ENCODE measurements at places on chromosomes 6 and 20. TPM values are rescaled to one million over a fixed set of nuclear protein-coding genes. Genes with fewer than 3 reads are reported as not detected.

Gene PNLDC1
- 0.24 TPM for total RNA-seq

Gene GPR63
- 0.14 TPM for total RNA-seq

- no peaks in the 10 kb centered on the region for H3K36me3 ChIP-seq
- peaks cover 18% of the 10 kb centered on the region for H3K4me1 ChIP-seq
- H3K4me3 ChIP-seq, result no peak overlapping the region
- H3K27me3 ChIP-seq, result no peaks in the 10 kb centered on the region
- no peak for DNase-seq
Observed at GRCh38 chr6:35015476-35015875, 125.7 kb downstream of the TCP11 start.

DNA sequence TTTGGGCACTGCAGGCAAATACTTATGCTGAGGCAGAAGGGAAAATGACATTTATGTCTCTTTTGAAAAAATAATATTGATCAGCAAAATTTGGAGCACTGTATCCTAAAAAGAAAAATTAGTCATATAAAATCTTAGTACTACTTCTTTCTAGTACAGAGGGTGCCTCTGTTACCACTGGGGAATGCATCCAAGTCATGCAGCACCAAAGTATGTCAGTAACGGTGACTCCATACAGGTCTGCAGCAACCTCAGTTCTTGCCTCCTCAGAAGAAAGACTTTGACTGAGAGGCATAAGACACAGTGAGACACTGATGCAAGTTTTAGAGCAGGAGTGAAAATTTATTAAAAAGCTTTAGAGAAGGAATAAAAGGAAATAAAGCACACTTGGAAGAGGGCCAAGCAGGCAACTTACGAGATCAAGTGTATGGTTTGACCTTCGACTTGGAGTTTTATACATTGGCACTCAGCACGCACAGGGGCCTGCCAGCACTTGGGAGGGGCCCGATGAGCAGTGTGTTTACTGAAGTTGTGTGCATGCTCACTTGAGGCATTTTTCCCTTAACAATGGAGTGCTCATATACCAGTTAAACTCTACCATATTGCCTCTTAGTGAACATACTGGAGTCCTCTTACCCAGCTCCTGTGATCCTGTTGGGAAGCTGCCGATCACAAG lies 1244.8 kb downstream of the EPHA7 start:
- no peak for DNase-seq
- no peak overlapping the region for H3K27ac ChIP-seq
- no peaks in the 10 kb centered on the region for H3K27me3 ChIP-seq
- peaks cover 4% of the 10 kb centered on the region for H3K36me3 ChIP-seq
- no peak overlapping the region for H3K4me3 ChIP-seq
- no peaks in the 10 kb centered on the region for H3K4me1 ChIP-seq

DNA sequence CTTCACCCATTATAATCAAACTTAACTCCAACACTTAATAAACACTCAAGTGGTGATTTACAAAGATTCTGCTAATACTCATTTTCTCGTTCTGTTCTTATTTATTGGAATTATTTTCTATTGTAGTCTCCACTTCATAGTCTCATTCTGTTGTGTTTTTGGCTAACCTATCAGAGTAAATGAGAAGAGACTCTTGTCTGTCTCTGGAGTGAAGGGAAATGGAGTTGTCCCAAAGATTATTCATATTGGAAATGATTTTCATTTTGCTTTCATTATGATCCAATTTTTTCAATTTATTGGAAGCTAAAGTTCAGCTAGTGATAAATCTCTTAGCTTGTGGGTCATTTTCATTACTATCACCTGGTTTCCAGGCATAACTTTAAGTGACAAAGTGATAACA lies 454.9 kb upstream of the JAG1 start:
- no peak overlapping the region for H3K27ac ChIP-seq
- no peak for DNase-seq
- H3K27me3 ChIP-seq, result no peaks in the 10 kb centered on the region
- no peaks in the 10 kb centered on the region for H3K4me1 ChIP-seq
- no peak overlapping the region for H3K4me3 ChIP-seq

DNA sequence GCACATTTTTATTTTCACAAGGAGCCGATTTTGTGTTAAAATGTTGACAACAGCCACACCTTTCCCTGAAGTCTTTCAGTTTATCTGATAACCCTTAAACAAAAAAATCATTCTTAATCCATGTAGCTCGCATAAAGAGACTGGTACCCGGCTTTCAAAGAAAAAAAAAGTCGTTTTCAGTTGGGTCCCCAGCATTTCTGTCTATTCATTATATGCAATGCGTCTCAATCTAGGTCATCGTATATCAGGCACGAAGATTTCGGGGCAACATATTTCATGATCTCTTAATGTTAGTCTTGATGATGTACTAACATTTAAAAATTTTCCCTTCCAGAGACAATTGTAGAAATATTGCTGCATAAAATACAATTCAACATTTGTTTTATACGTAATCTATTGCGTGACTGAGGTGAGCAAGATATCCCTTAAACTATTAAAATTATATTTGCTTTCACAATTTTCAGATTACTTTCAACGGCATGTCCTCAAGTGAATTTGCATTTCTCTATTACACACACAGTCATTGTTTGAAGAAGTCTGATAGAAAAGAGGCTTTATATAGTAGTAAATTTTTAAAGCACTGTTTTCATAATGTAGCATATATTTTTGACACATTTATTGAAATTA lies 2.9 kb upstream of the TUBB2B start:
- no peaks in the 10 kb centered on the region for H3K36me3 ChIP-seq
- H3K4me3 ChIP-seq, result peak overlapping the region; percentile 52
- H3K27me3 ChIP-seq, result peaks cover 61% of the 10 kb centered on the region

DNA sequence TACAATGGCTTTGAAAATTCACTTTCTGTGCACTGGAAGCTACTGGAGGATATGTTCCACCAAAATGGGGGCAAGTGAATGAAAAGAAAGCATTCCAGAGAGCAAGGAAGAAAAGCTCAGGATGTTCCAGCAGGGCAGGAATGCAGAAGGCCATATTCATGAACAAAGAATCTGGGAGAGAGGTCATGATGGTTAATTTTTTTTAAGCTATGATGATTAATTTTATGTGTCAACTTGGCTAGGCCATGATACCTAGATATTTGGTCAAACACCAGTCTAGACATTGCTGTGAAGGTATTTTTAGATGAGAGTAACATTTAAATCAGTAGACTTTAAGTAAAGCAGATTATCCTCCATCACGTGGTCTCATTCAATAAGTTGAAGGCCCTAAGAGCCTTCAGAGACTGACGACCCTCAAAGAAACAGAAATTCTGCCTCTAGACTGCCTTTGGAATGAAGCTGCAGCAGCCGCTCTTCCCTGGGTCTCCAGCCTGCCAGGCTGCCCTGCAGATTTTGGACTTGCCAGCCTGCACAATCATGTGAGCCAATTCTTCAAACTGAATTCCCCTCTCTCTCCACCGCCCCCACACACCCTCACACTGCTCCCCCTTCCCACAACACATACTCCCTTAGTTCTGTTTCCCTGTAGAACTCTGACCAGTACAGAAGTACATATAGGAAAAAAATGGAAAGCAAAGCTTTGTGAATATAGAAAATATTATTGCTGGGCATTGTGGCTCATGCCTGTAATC lies 20.1 kb upstream of the GCM1 start:
- no peaks in the 10 kb centered on the region for H3K4me1 ChIP-seq
- no peak for DNase-seq
- H3K27ac ChIP-seq, result no peak overlapping the region
- no peaks in the 10 kb centered on the region for H3K36me3 ChIP-seq
- H3K27me3 ChIP-seq, result no peaks in the 10 kb centered on the region

Gene LY86
- not detected for total RNA-seq

Gene KIAA0408
- 2.4 TPM for total RNA-seq

DNA sequence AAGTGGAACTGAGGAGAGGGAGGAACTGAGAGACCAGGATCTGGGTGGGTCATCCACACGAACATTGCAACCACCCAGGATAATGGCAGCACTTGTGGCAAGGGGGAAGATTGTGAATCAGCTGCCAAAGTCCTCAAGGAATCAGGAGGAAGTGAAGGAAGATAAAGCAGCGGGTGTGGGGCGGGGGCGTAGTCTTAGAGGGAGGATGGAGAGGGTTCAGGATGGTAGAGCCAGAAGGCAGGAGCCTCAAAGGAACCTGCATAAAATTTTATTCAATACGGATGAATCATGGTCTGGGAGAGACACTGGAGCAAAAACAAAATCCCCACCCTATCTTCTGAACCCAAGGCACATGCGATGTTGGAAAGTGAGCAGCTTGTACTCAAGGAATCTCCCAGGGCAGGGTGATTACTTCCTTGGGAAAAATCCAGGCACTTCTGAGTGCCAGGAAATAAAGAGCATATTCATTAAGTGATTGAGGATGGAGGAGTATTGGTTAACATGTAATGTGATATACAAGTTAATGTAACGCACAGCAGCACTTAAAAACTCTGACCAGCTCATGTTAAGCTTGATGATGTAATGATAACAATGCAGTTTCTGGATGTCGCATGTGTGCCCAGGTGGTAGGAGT lies 82.0 kb upstream of the B3GAT2 start:
- no peak for DNase-seq
- peaks cover 6% of the 10 kb centered on the region for H3K27me3 ChIP-seq
- H3K36me3 ChIP-seq, result no peaks in the 10 kb centered on the region
- no peak overlapping the region for H3K4me3 ChIP-seq
- no peaks in the 10 kb centered on the region for H3K4me1 ChIP-seq

- H3K27me3 ChIP-seq, result no peaks in the 10 kb centered on the region
- H3K27ac ChIP-seq, result no peak overlapping the region
- H3K36me3 ChIP-seq, result no peaks in the 10 kb centered on the region
- no peak overlapping the region for H3K4me3 ChIP-seq
Observed at GRCh38 chr6:75794954-75795739, 46.1 kb downstream of the MYO6 start.

- H3K36me3 ChIP-seq, result peaks cover 5% of the 10 kb centered on the region
- DNase-seq, result no peak
- peaks cover 8% of the 10 kb centered on the region for H3K4me1 ChIP-seq
- H3K27ac ChIP-seq, result peak overlapping the region; percentile 47
- peak overlapping the region; percentile 91 for H3K4me3 ChIP-seq
Observed at GRCh38 chr20:57708694-57709673, 831 bp downstream of the PMEPA1 start.

- H3K27me3 ChIP-seq, result peaks cover 48% of the 10 kb centered on the region
- no peak for DNase-seq
- no peak overlapping the region for H3K4me3 ChIP-seq
- peaks cover 8% of the 10 kb centered on the region for H3K4me1 ChIP-seq
- no peaks in the 10 kb centered on the region for H3K36me3 ChIP-seq
Observed at GRCh38 chr6:30360139-30360538, 15.2 kb downstream of the RPP21 start.

Gene DEFB123
- total RNA-seq, result not detected

Gene GABRR2
- 1.9 TPM for total RNA-seq

GRCh38 chr20:41408986-41409385 lies 42.4 kb upstream of the EMILIN3 start:
- peaks cover 15% of the 10 kb centered on the region for H3K36me3 ChIP-seq
- peaks cover 30% of the 10 kb centered on the region for H3K4me1 ChIP-seq
- no peak for DNase-seq
- no peaks in the 10 kb centered on the region for H3K27me3 ChIP-seq

DNA sequence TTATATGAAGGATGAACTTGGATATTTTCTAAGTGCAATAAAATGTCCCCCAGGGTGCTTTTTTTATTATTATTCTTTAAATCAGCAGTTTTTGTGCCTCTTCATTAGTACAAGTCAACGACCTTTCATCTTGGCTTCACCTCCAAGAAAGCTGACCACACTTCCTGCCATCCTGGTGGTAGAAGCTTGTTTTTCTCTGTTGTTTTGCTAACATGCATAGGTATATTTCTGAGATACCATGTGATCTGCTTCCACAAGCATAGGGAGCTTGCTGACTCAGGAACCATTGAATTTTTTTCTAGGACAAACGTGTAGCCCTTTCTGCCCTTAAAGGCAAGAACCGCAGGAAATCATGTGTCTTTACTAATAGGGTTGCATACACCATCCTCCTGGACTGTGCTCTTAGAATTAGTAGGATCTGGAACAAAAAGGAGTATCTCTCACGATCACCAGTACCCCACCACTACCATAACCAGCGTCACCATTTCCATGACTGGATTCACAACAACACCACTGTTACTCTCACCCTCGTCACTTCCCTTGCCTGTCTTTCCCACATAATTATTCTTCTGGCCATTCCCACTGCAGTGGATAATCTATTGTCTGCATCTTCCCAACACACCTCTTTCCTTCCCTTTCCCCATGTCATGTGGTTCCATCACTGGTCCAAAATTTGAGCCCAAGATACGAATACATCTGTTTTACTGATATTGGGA lies 207.1 kb downstream of the MAFB start:
- H3K27ac ChIP-seq, result no peak overlapping the region
- DNase-seq, result no peak
- H3K27me3 ChIP-seq, result peaks cover 15% of the 10 kb centered on the region

GRCh38 chr20:24064915-24065314 lies 76.3 kb upstream of the GGTLC1 start:
- H3K36me3 ChIP-seq, result no peaks in the 10 kb centered on the region
- peaks cover 14% of the 10 kb centered on the region for H3K4me1 ChIP-seq
- H3K27ac ChIP-seq, result no peak overlapping the region
- no peak overlapping the region for H3K4me3 ChIP-seq
- no peak for DNase-seq
- H3K27me3 ChIP-seq, result no peaks in the 10 kb centered on the region

DNA sequence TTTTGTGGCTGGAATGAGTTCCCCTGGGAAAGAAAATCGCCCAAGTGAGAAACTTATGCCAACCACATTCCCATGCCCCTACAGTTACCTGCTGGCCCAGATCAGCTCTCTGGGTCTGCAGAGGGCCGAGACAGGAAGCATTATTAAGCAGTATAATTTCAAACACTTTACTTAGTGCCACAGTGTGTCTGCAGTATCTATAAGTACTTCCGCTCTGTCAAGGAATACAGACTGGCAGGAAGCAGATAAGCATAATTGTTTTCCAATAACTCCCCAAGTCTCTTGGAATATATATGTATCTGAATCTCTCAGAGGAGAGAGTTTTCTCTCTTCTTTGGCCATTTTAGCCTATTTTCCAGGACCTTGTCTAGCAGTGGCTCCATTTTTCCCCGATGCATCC lies 24.9 kb downstream of the SAYSD1 start:
- H3K27ac ChIP-seq, result no peak overlapping the region
- H3K4me3 ChIP-seq, result no peak overlapping the region

DNA sequence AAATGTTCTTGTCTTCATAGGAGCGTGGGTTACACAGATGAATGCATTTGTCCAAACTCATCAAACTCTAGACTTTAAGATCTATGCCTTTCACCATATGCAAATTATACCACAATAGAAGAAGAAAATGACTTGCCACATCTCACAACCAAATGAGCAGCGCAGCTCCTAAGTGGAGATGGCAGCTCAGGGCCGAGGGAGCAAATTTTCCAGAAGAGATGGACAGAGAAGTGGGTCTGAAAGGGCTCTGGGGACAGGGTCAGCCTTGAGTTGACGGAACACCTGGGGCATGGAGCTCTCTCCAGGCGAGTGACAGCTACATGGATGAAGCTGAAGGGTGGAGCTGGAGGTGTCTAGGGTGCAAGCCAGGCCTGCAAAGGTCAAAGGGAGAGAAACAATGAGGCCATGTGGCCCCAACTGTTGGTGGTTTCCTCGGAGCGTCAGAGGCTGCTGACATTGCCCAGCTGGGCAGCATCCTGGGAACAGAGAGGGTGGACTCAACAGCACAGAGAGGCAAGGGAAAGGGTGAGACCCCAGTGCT lies 228.3 kb downstream of the NRN1 start:
- peaks cover 4% of the 10 kb centered on the region for H3K4me1 ChIP-seq
- no peaks in the 10 kb centered on the region for H3K36me3 ChIP-seq
- DNase-seq, result no peak
- H3K27ac ChIP-seq, result peak overlapping the region; percentile 18

Gene POLR1C
- 61.5 TPM for total RNA-seq

Gene CCN6
- not detected for total RNA-seq

GRCh38 chr6:158571826-158572652 lies 12.1 kb downstream of the TMEM181 start:
- no peak for DNase-seq
- H3K4me1 ChIP-seq, result peaks cover 71% of the 10 kb centered on the region
- peaks cover 7% of the 10 kb centered on the region for H3K36me3 ChIP-seq
- peak overlapping the region; percentile 99 for H3K27ac ChIP-seq
- H3K4me3 ChIP-seq, result peak overlapping the region; percentile 85
- H3K27me3 ChIP-seq, result no peaks in the 10 kb centered on the region

All from natural killer cell treated with Interleukin-12 subunit alpha and Interleukin-12 subunit beta and Interleukin-15 and Interleukin-18, amount 100 ng/mL, for 72 hours (primary cell).